Purkinje cell (primary cell): ENCODE measurements at places on chromosomes 6 and 20. TPM values are rescaled to one million over a fixed set of nuclear protein-coding genes. Genes with fewer than 3 reads are reported as not detected.

C2 gene
- 1.2 TPM in 1 of 2 replicates, not detected in the other for polyA plus RNA-seq

NELFE gene
- polyA plus RNA-seq, result 18.1 and 30.7 TPM in 2 replicates

IL17A gene
- polyA plus RNA-seq, result not detected in 2 replicates

BPIFB4 gene
- not detected in 2 replicates for polyA plus RNA-seq

JPH2 gene
- not detected in 2 replicates for polyA plus RNA-seq

SIGLEC1 gene
- not detected in 2 replicates for polyA plus RNA-seq
